ENCODE measurements at places on chromosomes 2 and 18. TPM values are rescaled to one million over a fixed set of nuclear protein-coding genes. Genes with fewer than 3 reads are reported as not detected.

ALKAL2 gene
- total RNA-seq: not detected

CYP1B1 gene
- 4.5 TPM for total RNA-seq

NTSR2 gene
- total RNA-seq: 0.08 TPM

CXCR1 gene
- not detected for total RNA-seq

ALPG gene
- 0.42 TPM for total RNA-seq

KCNJ13 gene
- not detected for total RNA-seq

DNAJC5G gene
- total RNA-seq: not detected

B3GNT7 gene
- total RNA-seq: 2.2 TPM

CD8B2 gene
- total RNA-seq: not detected

RBM44 gene
- 0.16 TPM for total RNA-seq
